ENCODE measurements at places on chromosomes 3 and 15.

- H3K27me3 ChIP-seq: no peaks in the 10 kb centered on the region
- peak; percentile 6 for DNase-seq
- H3K36me3 ChIP-seq: no peaks in the 10 kb centered on the region
Measured at GRCh38 chr3:19688767-19689166, 245.2 kb downstream of the EFHB start.

DNA sequence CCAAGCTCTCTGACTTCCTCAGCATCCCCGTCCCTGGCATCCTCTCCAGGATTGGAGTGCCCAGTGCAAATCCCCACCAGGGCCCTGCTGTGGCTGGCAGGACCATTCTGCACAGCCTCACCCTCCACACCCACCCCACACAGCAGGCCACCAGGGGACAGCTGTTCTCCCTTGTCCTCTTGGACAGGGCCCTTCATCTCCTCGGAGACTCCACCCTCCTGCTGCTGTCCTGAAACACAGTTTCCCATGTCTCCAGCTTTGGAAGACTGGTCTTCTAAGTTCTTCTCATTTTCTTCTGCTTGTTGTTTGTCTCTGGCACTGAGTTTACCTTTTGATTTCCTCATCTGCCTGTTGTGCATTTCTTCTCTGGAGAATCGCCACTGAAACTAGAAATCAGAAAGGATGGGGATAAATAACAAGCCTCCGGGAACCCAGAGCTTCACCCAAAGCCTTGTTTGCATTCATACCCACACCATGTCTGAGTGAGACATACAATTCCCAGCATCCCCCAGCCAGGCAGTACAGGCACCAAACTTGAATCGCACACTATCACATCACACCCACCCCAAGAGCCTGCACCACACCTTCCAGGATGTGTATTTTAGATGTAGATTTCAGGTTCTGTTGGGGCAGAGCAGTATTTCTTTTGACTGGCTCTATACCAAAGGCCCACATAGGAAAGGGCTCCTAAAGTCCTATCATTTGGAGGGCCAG is 52.0 kb downstream of the OXNAD1 start:
- no peak overlapping the region for H3K4me3 ChIP-seq
- peaks cover 22% of the 10 kb centered on the region for H3K4me1 ChIP-seq
- no peak for DNase-seq
- no peaks in the 10 kb centered on the region for H3K27me3 ChIP-seq

GRCh38 chr3:33124638-33125037 is 10.8 kb downstream of the CRTAP start:
- H3K27me3 ChIP-seq: no peaks in the 10 kb centered on the region
- no peaks in the 10 kb centered on the region for H3K4me1 ChIP-seq
- DNase-seq: no peak
- no peaks in the 10 kb centered on the region for H3K36me3 ChIP-seq
- H3K4me3 ChIP-seq: no peak overlapping the region

- no peak for DNase-seq
- H3K4me1 ChIP-seq: no peaks in the 10 kb centered on the region
- no peaks in the 10 kb centered on the region for H3K27me3 ChIP-seq
Measured at GRCh38 chr3:32759342-32759741, 58.5 kb upstream of the TRIM71 start.

DNA sequence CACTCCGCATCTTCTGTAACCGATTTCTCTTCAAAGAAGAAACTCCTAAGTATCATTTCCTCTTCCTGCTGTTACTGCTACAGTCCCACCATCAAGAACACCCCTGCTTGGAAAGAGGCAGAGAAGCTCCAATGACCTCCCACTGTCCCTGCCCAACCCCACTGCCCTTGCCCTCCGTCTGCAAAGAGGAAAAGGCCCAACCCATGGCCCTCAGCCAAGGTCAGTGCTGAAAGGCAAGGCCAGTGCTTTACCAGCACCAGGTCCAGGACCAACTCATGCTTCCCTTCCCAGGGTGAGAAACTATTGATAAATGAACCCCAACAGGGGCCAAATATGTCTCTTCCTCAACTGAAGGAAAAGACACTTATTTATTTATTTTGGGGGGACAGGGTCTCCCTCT is 22.5 kb downstream of the FAM240A start:
- H3K36me3 ChIP-seq: no peaks in the 10 kb centered on the region
- no peak overlapping the region for H3K4me3 ChIP-seq
- H3K27me3 ChIP-seq: no peaks in the 10 kb centered on the region
- no peak for DNase-seq

DNA sequence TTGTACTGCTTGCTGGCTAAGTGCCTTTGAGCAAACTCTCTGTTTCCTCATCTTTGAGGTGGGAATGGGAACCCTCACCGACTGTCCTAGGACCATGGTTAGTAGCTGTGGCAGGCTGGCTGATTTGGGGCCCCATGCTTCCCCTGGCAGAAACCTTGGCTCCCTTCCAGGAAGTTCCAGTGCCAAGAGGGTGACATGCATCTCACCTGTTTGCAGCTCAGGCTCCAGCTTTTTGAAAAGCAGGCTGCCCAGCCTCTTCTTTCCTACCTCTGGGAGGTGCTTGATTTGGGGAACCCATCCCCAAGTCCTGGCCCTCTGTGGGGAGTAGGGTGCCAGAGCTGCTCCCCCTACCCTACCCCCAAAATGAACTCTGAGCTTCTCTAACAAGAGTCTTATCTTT is 50.8 kb downstream of the RAB11A start:
- H3K36me3 ChIP-seq: 0 out of 2 replicates have a peak, but pooled peaks cover 1% of the 10 kb centered on the region
- H3K4me1 ChIP-seq: no peaks in the 10 kb centered on the region
- no peak for DNase-seq
- no peaks in the 10 kb centered on the region for H3K27me3 ChIP-seq
- no peak overlapping the region for H3K4me3 ChIP-seq

DNA sequence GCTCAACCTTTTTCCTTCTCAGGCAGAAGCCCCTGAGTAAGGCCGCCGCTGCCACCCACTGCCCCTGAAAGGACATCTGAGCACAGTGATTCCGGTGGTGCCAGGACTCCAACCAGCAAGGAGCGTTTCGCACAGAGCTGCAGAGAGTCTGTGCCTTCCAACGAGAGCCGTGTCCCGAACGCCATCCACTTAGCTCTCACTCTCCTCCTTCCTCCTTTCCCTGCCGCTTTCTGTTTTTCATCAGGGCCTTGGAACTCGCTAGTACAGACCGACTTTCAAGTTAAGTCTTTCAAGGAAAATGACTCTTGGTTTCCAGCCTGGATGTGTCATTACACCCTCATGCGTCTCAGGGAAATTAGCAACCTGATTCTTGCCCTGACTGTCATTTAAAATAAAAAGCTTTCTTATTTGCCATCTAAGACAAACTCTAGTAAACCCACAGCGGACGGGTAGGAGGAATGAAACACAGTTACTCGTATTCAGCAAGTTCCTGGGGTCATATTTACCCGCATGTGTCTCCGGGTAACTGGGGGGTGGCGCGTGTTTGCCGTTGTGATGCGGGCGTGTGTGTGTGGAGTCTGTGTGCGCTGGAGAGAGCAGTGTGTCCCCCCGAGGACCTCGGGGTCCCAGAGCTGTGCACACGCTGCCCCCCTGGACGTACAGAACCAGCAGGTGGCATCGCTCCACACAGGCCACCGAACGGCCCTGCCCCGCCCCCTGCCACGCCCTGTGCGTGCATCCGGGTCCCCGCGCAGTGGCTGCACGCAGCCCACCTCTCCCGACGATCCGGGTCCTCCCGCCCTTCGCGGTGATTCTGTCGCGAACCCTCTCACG is 30.4 kb upstream of the ALDH1A3 start:
- DNase-seq: peak; percentile 79
- H3K4me3 ChIP-seq: peak overlapping the region; percentile 82
- no peaks in the 10 kb centered on the region for H3K4me1 ChIP-seq
- no peak overlapping the region for H3K27ac ChIP-seq
- H3K36me3 ChIP-seq: no peaks in the 10 kb centered on the region

GRCh38 chr3:125192190-125193035 is 20.1 kb downstream of the SLC12A8 start:
- no peak overlapping the region for H3K27ac ChIP-seq
- no peak overlapping the region for H3K4me3 ChIP-seq
- no peaks in the 10 kb centered on the region for H3K4me1 ChIP-seq
- H3K27me3 ChIP-seq: no peaks in the 10 kb centered on the region

DNA sequence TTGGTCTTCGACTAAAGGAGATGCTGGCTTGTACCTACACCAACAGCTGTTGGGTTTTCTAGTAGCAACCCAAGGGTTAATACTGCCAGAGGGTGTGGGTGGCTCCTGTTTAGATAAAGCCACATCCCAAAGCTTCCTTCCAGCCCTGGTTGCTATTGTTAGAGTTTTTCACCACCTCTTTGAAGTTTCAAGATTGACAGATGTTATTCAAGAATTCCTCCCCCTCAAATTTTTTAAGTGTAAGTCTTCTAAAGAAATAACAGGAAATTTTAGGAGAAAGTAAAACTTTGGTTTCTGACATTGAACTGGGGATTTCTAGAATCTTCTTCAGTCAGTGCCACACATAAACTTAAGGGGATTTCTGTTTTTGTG is 60.9 kb downstream of the TGFBR2 start:
- peaks cover 36% of the 10 kb centered on the region for H3K4me1 ChIP-seq
- no peak overlapping the region for H3K4me3 ChIP-seq
- peaks cover 2% of the 10 kb centered on the region for H3K36me3 ChIP-seq
- no peaks in the 10 kb centered on the region for H3K27me3 ChIP-seq

GRCh38 chr15:40769274-40770146 is at the start of gene C15orf62:
C15orf62 (plus strand) TSS chr15:40769980; CDS start chr15:40770496, 516 bp downstream.
- H3K36me3 ChIP-seq: peaks cover 1% of the 10 kb centered on the region
- no peak within 1 kb of the TSS for H3K4me3 ChIP-seq
- H3K27me3 ChIP-seq: no peaks in the 10 kb centered on the region
- no peak within 1 kb of the TSS for H3K27ac ChIP-seq

DNA sequence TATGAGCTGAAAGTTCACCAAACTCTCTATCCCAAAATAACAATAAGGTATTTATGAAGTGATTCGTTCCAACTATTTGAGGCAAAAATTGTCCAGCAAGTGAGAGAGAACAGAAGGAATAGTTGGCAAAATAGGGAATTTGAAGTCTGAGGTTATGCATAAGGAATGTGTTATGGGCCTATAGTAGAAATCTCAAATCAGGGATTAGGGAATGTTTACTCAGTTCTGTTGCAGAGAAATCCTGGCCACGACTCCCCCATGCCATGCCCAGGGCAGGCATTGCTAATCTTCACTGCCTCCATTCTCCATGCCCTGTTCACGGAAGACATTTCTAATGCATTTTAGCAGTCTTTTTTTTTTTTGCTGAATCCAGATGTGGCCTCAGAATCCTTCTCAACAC is 58.6 kb downstream of the FLNB start:
- no peaks in the 10 kb centered on the region for H3K36me3 ChIP-seq
- H3K27me3 ChIP-seq: no peaks in the 10 kb centered on the region
- DNase-seq: no peak
- H3K4me1 ChIP-seq: peaks cover 92% of the 10 kb centered on the region
- H3K4me3 ChIP-seq: no peak overlapping the region

DNA sequence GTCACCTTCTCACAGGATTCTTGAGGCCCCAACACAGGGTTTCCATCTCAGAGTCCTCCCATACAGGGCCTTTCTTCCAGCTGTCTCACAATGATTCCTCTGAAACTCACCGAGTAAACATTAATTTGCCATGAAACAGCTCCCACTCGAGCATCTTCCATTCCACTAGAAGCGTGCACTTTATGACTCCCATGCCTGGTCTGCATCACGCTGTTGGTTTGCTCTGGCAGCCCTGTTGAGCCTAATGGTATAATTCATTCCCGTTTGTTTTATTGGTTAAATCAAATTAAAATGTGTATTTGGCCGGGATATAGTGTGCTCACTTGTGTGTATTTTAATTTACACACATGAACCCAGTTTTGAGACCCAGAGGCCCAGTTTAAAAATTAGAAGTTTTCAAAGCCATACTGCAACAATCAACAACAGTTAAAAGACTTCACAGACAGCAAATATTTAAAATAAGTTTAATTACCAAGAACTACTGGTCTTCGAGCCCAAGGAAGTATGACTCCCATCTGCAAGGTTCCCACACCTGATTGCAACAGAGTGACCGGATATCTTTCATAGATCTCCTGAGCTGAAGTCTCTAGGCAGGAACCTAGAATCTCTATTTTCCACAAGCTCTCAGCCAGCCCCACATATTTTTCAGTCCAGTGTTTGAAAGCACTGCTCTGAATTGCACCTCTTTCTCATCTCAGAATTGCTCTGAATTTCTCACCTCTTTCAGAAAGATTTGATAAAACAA is 42.3 kb upstream of the GYG1 start:
- no peak overlapping the region for H3K4me3 ChIP-seq
- DNase-seq: no peak
- H3K36me3 ChIP-seq: no peaks in the 10 kb centered on the region
- no peaks in the 10 kb centered on the region for H3K4me1 ChIP-seq

- no peaks in the 10 kb centered on the region for H3K36me3 ChIP-seq
- H3K4me3 ChIP-seq: no peak overlapping the region
- no peaks in the 10 kb centered on the region for H3K27me3 ChIP-seq
- DNase-seq: no peak
Measured at GRCh38 chr15:26665957-26666791, 106.7 kb downstream of the GABRB3 start.

DNA sequence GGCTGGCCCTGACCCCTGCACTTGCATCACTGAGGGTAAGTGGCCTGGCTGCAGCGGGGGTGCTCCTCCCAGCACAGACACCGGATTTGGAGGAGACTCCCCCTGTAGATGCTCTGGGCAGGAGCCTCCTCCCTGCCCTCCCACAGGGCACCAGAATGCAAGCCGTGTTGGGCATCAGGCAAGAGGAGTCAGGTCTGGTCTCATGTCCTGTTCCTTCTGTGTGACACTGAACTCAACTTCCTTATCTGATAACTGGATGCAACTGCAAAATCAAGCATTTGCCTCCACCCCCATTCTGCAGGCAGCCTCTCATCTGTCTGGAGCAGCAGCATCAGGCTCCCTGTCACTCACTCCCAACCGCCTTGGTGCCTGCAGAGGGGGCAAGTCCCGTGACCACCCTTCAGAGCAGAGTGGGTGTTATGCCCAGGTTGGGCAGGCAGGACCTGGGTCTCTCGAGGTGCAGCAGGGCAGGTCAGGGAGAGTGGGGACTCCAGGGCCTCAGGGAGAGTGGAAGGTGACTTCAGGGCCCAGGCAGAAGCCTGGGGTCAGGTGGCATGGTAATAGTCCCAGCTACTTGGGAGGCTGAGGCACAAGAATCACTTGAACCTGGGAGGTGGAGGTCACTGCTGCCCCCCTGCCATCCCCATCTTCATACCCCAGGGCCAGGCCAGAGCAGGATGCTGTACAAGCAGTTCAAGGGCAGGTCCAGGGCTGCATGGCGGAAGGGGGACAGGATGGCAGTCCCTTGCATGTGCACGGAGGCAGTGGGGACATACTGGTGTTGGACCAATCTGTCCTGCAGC is 10.5 kb upstream of the RPL29 start:
- H3K36me3 ChIP-seq: no peaks in the 10 kb centered on the region
- H3K27ac ChIP-seq: no peak overlapping the region
- no peak overlapping the region for H3K4me3 ChIP-seq
- no peak for DNase-seq
- no peaks in the 10 kb centered on the region for H3K27me3 ChIP-seq
- H3K4me1 ChIP-seq: no peaks in the 10 kb centered on the region

- H3K36me3 ChIP-seq: no peaks in the 10 kb centered on the region
- no peak overlapping the region for H3K4me3 ChIP-seq
- H3K27me3 ChIP-seq: no peaks in the 10 kb centered on the region
- H3K27ac ChIP-seq: peak overlapping the region; percentile 76
Measured at GRCh38 chr15:41928100-41928499, 34.2 kb upstream of the SPTBN5 start.

All from Caco-2 (cell line).